Renal cortex interstitium (tissue), 15 donors: ENCODE measurements at places on chromosomes 12 and 14. TPM values are rescaled to one million over a fixed set of nuclear protein-coding genes. Genes with fewer than 3 reads are reported as not detected.
A peak's percentile ranks its signal among the peaks of the same experiment; 100 is the strongest.

GRCh38 chr12:40157336-40157735 is 51.5 kb upstream of the SLC2A13 start:
- DNase-seq: no peak

Gene FAM222A
- polyA plus RNA-seq: 5.6 TPM

Gene KRT72
- polyA plus RNA-seq: not detected

DNA sequence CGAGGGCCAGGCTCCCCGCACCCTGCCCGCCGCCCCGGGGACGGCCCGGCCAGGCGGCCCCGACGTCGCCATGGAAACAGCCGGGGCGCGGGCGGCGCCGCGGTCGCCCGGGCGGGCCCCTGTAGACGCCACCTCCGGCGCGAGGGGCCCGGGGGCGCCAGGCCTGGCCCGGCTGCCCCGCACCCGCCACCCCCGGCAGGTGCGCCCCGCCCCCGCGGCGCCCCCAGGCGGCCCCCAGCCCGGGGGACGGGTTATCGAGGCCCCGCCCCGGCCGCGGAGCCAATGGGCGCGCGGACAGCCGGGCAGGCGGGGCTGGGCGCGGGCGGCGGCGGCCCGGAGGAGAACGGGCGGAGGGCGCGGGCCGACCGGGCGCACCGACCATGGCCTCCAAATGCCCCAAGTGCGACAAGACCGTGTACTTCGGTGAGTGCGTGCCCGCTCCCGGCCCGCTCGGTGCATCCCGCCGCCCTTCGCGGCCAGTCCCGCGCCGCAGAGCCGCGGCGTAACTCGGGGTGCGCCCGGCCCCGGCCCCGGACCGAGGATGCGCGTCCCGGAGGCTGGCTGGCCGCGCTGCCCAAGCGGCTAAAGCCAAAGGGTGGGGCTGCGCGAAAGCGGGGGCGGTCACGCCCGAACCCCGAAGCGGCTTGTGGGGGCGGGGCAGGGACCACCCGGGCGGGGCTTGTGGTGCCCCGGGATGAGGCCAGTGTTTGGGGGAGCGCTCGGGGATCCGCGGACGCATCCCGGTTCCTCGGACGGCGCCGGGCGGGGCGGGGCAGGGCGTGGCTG is at the start of gene CRIP2:
Gene CRIP2, plus strand, starts transcription at position 339 of the 786 bp plus-strand sequence. Its CDS starts 42 bp downstream, at position 381.
- no peak for DNase-seq

Gene PPP1R1A
- 54.2 TPM for polyA plus RNA-seq

- DNase-seq: no peak
These were observed 13.9 kb downstream of the BAZ2A start for GRCh38 chr12:56616244-56616643.

DNA sequence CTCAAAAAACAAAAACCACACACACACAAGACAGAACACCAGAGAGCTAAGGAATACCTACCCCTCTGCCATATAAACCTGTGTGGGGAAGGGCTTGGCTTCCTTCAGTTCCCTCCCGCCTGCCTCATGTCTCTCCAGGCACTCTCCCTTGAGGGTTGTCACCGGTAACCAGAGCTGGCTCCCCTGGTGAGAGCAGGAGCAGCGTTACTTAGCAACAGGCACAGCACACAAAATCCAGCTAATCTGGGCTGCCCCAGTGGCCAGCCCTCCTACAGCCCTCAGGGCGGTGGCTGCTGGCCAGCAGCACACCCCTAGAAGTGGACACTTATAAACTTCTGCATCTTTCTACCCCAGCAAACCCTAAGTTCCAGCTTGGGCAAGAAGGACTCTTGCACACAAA is 21.6 kb upstream of the NR4A1 start:
- DNase-seq: peak; percentile 73

Gene KCNH3
- 5.4 TPM for polyA plus RNA-seq

- no peak for DNase-seq
These were observed 96.3 kb downstream of the PTPN11 start for GRCh38 chr12:112514926-112515642.

Gene C2CD5
- polyA plus RNA-seq: 89.5 TPM

Gene SERPINA5
- 10.2 TPM for polyA plus RNA-seq

Gene MYF6
- polyA plus RNA-seq: 0.17 TPM

- no peak for DNase-seq
These were observed 3.8 kb upstream of the SCARB1 start for GRCh38 chr12:124867401-124867930.
